ENCODE measurements at places on chromosomes 5 and 9.

DNA sequence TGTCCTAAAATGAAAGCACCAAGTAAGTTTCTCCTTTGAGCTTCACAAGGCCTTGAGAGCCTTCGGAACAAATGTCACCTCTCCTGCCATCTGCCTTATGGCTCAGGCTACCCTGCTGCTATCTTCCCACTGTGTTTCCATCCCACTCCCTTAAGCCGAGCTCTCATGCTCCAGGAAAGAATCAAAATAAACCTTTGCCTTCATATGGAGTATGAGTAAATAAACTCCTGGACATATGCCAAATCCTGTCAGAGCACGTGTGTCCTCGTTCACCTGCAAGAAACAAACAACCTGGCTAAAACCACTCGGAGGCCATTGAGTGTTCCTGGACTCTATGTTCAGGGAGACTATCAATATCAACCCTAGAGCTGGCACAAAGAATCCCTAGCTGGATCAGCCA lies 122.3 kb upstream of the CCDC112 start:
- DNase-seq = no peak

DNA sequence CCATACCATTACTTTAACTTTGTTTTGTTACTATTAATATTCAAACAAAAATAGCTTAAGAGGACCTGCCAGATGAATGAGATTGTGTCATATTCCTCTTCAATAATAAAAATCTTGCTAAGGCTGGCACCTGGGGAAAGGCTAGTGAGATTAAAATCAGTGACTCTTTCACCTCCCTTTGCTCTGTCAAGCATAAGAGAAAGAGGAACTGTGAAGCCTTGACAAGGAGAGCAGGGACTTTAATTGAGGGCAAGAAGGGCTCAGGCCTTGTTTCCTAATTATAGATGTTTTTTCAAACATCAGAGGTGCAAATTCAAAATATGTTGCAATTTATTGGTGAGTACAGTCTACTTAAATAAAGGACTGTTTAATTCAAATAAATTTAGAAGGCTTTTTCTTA lies 91.7 kb downstream of the SPATA31D1 start:
- DNase-seq = peak; percentile 33

- DNase-seq = no peak
Observed at GRCh38 chr9:20611691-20612287, 10.5 kb downstream of the MLLT3 start.

- DNase-seq = no peak
Observed at GRCh38 chr9:93642961-93643360, 66.6 kb downstream of the PHF2 start.

GRCh38 chr5:127642949-127643348 lies 5.9 kb upstream of the CTXN3 start:
- DNase-seq = no peak

DNA sequence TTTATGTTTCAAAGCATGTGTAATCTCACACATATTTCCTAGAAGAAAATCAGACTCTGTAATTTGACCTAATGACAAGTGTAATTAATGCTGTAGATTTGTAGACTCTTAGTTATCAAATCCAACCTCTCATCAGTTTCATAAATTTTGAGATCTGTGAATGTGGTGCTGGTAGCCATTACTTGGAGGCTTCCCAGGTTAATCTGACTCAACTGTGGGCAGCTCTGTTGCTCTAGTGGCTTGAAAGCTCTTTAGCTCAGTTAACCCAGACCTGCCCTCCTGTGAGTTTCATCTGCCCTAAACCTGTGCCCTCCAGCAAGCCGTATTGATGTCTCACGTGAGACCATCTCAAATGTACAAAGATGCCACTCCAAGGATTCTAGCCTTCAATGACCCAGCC lies 323.4 kb downstream of the FBXL7 start:
- no peak for DNase-seq

Data from naive B cell (primary cell).